ENCODE measurements at places on chromosomes 2 and 18.
A peak's percentile ranks its signal among the peaks of the same experiment; 100 is the strongest.

GRCh38 chr2:237575869-237576862 lies 9.8 kb downstream of the PRLH start:
- DNase-seq = no peak

GRCh38 chr2:218708086-218708485 lies 2.5 kb upstream of the TTLL4 start:
- no peak for DNase-seq

GRCh38 chr18:26480897-26481795 lies 67.2 kb downstream of the KCTD1 start:
- DNase-seq = no peak

DNA sequence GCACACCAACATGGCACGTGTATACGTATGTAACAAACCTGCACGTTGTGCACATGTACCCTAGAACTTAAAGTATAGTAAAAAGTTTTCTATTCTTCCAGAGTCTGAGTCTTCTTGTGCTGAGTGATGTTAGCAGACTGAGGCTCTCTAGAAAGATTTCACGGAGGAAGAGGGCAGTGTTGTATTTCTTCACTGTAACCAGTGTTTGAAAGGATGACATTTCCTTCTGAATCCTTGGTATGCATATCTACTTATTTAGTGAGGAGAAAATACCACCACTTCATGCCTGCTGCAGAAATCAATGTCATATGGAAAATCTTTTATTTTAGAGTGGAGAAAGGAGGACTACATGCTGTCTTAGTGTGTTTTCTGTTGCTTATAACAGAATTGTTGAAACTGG lies 357.1 kb downstream of the CCDC85A start:
- DNase-seq = no peak

GRCh38 chr2:238401551-238401950 lies 25.2 kb upstream of the ASB1 start:
- no peak for DNase-seq

DNA sequence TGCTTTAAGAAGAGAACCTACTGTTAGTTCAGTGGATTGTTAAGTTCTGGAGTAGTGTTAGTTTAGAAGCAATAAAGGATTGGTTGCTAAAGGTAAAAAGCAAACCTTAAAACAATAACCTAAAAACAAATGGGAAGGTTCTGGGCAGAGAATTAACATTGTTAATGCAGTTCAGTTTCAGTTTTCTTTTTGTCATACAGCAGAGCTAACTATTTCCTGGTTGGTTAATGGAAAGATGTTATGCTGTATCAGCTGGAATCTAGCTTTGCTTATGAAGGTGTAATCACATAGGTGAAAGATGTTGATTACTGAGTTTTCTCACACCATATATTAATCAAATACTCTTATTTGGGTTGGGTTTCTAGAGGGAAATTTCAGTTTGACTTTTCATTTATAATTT lies 23.8 kb downstream of the SMAD4 start:
- DNase-seq = no peak

DNA sequence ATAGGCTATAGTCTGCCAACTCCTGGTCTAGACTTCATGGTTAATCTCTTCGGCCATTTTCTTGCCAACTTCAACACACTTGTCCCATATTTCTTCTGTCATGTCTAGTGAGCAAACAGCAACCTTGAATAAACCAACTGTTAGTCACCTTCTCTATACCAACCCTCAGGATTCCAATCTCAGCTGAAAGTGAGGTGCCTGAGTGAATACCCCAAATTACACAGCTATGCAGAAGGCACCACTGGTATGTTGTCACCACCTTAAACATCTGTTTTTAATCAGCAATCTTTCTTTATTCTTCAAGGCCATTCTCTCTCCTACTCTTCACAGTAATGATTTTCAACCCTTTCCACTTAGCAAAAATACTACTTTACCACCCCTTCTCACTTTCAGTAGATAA lies 39.3 kb downstream of the THOC1 start:
- no peak for DNase-seq

GRCh38 chr2:48713647-48714046 lies 41.9 kb downstream of the LHCGR start:
- DNase-seq = no peak

DNA sequence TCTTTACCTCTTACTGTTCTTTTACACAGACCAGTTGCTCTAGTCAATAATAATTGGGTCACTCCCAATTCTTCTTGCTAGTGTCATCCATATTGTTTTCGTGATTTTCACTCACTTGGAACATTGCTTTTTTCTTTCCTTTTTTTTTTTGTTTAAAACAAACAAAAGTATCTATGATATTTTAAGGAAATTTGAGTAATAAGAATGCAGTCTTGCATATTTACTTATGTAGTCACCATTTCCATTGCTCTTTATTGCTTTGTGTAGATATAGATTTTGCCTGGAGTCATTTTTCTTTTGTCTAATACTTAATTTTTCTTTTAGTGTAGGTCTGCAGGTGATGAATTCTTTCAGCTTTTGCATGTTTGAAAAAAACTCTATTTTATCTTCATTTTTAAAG lies 71.9 kb downstream of the WDR7 start:
- no peak for DNase-seq

- DNase-seq = no peak
Observed at GRCh38 chr2:97988722-97989121, 7.0 kb downstream of the TMEM131 start.

- DNase-seq = no peak
Observed at GRCh38 chr18:44818668-44819403, 138.1 kb downstream of the SETBP1 start.

GRCh38 chr2:17649026-17649425 lies 104.6 kb downstream of the SMC6 start:
- no peak for DNase-seq

DNA sequence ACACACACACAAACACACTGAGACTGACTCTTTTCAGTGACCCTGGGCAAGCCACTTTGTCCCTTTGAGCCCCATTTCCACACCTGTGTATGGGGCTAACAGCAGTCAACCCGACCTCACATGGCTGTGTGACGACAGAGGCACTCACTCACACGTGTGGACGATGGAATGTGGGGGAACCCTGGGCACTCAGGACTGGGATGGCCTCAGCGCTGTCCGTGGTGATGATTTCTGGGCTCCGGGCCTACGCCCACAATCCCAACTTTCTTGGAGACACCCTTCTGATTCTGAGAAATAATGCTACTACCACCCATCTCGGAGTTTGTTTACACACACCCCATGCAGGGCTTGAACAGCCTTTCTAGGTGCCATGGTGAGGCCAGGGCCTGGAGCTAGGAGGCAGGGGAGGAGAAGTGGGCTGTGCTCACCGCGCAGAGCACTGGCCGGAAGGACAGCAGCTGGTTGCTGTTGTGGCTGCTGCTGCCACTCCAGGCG lies 1.5 kb downstream of the CRYBA2 start:
- no peak for DNase-seq

DNA sequence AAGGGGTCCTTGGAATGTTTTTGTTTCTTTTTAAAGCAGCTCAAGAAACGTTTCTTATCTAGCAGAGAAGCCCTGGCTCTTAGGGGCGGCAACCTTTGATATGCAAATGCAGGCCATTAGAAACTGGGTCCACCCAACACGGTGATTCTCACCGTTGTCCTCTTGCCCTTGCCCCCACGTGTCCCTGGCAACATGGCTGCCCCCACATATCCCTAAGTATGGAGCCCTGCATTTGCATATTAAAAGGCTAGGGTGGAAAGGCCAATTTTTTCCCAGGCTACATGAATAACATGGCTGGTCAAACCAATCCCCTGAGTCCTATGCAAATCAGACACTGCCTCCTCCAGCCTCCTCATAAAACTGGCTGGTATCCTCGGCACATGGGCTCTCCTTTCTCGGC lies 230.1 kb upstream of the SPOPL start:
- DNase-seq = no peak

GRCh38 chr2:1715184-1716013 lies 28.9 kb downstream of the PXDN start:
- no peak for DNase-seq

DNA sequence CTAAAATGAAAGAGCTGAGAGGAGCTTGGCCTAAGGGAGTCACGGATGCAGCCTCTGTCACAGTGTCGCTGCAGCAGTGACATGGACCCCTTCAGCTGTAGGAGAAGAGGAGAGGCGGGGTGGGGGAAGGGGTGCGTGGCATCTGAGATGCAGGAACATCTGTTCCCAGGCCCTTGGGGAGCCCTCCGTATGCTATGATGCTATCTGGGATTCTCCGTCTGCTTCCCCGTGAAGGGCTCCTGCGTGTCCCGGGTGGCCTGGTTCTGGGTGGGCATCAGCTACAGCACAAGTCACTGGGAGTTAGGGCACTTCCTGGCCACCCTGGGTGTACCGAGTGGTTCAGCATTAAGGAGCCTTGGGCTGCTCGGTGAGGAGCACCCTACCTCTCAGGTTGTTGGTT lies 35.6 kb upstream of the B3GNT7 start:
- DNase-seq = no peak

GRCh38 chr2:187566266-187566665 lies 12.0 kb upstream of the TFPI start:
- no peak for DNase-seq

DNA sequence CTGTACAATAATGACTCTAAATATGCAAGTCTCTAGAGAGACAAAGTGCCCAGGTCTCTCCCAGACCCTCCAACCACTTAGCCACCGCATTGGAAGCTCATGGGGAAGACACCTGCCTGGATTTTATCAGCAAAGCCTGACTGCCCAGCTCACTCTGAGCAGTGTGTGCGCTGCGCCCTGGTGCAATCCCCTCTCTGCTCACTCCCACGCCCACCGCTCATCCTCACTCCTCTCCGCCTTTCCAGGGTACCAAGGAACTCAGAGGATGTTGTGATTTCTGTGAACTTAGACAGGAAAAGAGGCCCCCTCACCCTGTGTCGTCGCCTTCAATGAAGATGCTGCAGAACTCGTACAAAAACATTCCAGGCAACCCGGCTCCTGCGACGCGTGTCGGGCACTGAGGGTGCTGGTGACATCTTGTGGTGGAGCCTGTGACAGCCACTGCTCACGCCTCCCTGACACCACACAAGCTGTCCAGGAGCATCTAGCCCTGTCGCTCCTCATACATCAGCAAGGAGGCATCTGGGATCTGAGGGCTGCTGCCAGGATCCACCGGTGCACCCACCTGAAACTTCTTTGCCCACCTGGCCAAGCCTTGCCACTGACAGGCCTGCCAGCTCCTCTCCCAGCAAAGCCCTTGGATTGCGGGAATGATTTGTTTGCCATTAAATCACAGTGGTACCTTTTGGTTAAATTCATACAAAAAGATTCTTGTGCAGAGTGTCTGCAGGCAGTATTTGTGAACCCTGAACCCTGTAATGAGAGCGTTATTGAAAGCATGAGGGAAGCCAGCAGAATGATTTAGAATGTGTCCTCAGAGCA lies 220.4 kb downstream of the ZNF516 start:
- peak; percentile 41 for DNase-seq

DNA sequence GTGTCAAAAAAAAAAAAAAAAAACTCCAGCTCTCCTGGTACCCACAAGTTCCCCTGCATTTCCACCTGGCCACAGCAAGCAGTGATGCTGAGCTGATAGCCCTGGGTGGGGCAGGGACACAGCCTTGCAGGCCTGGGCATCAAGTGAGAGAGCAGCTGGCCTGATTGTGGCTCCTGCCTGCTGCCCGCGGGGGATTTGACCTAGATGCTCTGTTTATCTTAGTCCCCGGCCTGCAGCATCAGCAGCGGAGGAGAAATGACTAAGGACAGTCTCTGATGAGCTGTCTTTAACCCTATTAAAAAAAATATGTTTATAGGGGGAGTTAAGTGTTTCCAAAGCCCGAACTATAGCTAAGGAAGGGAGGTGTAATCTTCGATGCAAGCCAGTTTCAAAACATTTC lies 102.6 kb downstream of the MTCL1 start:
- no peak for DNase-seq

DNA sequence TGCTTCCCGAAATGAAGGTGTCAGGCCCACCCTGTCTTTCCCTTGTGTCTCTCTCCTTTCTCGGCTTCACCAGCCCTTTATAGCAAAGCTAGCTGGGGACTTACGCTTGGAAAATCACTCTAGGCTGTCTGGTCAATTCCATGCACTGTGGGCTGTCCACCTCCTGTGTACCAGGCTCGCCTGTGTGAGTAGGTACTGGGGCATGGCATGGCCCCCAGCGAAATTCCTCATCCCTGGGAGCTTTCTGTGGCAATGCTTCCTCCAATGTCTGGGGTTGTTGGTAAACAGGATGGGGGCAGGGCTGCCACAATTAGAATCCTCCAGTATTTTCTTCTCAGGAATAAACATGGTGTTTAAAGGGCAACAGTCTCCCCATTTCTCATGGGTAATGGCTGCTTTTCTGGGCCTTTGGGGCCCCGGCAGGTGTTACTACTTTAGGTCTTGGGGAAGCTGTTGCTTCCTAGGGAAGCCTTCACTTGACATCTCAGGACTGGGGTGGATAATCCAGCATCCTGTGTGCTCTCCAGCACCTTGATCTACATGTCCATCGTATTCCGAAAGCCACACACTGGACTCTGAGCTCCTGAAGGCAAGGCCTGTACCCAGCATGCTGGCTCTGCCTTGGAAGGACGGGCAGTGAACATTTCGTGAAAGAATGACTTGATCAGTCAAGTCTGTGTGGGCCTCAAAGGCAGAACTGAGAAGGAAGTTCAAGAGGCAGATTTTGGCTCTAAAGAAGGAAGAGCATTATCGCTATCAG lies 21.1 kb downstream of the RHOB start:
- DNase-seq = no peak

GRCh38 chr2:102664471-102664909 lies 45.1 kb downstream of the SLC9A2 start:
- no peak for DNase-seq

DNA sequence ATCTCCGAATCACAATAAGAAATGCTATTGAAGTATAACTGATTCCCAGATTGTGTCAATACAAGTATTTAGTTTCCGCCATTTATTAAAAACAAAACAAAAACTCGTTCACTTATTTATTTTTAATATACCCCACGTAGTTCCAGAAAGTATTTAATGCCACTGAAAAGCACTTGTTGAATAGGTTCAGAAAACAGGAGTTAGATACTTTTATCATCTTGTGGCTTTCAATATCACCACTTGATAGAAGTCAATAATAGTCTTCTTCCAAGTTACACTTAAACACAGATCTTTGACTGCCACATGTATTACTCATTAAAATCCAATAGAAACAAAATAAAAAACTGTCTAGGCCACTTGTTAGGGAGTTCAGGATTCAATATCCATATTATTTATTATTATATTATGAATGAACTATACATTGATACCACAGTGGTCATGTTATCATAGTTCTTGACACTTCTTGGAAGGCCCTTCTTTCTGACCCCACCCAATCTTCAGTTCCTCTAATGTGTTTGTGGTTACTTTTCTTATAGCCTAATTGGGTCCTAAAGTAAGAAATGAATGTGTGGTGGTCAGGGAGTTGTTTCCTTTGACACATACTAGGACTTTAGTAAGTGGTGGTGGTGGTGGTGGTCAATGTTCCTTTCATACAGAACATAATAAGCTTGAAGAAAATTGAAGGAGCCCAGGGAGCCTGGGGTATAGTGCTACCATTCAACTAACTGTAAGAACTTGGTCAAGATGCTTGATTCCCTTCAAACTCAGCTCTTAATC lies 221.3 kb upstream of the ITGA4 start:
- DNase-seq = no peak

- peak; percentile 8 for DNase-seq
Observed at GRCh38 chr2:232230560-232230959, 148.0 kb upstream of the ALPP start.

GRCh38 chr2:230908092-230908594 lies 16.9 kb downstream of the GPR55 start:
- no peak for DNase-seq

- no peak for DNase-seq
Observed at GRCh38 chr18:13220361-13220991, 1.9 kb downstream of the LDLRAD4 start.
